ENCODE measurements at places on chromosomes 7 and 10.

DNA sequence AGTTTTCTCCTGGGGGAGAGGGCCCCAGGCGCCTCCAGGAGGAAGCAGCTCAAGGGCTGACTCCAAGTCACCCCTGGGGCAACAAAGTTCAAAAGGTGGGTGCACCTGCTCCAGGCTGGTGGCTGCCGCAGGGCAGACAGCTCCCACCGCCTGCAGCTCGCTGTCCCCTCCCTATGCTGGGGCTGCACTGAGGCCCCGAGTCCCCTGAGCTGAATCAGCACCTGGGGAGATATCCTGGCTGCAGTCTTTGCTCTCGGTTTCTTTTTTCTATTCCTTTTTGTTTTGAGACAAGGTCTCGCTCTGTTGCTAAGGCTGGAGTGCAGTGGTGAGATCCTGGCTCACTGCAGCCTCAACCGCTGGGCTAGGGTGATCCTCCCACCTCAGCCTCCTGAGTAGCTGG is 183.4 kb downstream of the DNAJB6 start:
- no peak for DNase-seq

DNA sequence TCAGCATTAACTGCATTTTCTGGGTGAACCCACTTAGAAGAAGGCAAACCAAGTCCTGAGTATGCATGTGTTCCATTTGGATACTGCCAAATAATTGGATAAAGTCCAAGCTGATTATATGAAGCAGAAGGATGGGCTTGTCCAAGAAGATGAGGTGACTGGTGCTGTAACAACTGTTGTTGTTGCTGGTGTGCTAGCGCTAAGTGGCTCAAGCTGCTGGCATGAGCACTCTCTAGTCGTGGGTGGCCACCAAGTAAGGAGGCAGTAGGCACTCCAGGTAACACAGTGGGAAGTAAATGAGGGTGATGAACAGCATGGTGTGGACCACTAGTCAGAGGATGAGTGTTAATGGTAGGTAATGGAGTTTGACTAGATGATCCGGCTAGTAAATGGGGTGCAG is 80.4 kb downstream of the NRBF2 start:
- no peak for DNase-seq

- no peak for DNase-seq
These were observed 639 bp downstream of the TSPAN13 start for GRCh38 chr7:16753932-16754855.

GRCh38 chr7:47085491-47086275 is 496.2 kb downstream of the TNS3 start:
- DNase-seq: no peak

DNA sequence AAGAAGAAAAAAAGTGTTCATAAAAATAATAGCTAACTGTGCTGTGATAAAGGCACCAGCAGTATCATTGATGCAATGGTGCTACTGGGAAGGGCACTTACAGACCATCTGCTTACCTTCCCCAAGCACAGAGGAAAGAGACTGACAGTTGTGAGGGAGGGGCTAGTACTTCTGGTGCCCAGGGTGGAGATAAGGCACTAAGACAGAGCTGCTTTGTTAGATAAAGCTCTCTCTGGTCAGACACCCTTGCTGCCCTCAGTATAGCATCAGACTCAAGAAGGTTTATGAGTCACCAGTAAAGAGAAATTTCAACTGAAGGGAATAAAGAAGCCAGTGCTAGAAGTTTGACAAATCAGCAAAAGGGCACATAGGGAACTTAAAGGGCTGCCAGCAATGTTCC is 325.6 kb downstream of the HPSE2 start:
- DNase-seq: no peak

DNA sequence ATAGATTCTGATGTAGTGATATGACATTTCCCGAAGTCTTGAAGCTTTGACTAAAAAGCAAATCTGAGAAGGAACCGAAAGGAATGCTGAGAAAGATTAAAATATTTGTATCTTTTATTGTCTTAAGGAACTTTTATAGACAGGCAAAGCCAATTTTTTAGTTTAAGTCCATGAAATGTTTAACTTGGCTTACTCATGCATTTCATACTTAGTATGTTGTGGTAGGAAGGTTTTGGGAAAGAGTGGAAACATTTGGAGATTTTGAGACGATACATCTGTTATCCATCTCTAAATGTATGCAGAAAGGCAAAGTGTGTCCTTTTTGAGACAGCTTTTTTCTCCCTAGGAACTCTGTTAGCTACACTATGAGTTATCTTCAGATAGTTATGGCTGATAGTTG is 10.1 kb downstream of the TBC1D12 start:
- DNase-seq: no peak

DNA sequence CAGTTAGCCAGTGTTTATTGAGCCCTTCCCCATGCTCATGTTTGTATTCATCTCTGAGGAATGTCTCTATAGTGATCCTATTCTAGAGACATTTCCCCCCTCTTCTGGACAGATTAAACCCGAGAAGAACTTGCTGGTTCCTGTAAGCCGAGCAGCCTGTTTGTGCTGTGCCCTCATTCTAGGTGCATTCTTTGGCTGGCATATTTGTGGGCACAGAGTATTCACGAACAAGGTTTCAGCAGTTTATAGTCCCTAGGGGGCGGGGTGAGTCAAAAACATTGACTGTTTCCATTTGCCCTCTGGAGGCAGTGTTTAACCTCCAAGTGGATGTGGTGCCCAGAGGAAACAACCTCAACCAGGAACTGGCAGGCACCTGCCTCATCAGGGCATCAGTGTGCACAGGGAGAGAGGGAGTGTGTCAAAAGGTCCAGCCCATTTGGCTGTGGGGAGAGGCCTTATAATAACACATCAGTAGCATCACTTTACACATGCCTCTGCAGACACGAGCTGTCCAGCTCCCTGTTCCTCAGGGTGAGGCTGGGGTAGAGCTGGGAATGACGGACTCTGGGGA is 273.3 kb upstream of the LRGUK start:
- DNase-seq: peak; percentile 85

DNA sequence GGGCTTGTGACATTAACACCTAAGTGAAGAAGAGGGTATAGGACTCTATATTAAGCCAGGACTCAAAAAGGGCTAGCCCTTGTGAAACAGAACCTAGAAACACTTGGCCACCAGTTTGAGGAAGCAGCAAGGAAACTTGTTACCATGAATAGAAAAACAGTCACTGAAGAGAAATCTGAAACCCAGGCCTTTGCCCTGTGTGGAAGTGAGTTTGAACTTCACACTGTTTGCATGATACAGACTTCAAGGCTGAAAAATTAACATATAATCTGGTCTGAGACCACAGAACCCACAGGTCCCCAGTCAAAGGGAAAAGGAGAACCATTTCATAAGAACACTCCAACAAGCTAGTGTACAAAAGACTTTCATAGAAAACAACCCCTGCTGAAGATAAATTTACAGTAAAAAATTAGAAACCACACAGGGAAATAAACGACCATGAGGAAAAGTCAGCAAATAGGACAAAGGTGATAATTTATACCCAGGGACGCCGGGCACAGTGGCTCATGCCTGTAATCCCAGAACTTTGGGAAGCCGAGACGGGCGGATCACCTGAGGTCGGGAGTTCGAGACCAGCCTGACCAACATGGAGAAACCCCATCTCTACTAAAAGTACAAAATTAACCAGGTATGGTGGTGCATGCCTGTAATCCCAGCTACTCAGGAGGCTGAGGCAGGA is 76.1 kb downstream of the SKIDA1 start:
- DNase-seq: no peak

- DNase-seq: no peak
These were observed 124.5 kb downstream of the POU6F2 start for GRCh38 chr7:39102234-39102633.

- DNase-seq: no peak
These were observed 6.4 kb upstream of the ZNF398 start for GRCh38 chr7:149140831-149141230.

- DNase-seq: no peak
These were observed 751.8 kb downstream of the KCNMA1 start for GRCh38 chr10:76885816-76886215.

DNA sequence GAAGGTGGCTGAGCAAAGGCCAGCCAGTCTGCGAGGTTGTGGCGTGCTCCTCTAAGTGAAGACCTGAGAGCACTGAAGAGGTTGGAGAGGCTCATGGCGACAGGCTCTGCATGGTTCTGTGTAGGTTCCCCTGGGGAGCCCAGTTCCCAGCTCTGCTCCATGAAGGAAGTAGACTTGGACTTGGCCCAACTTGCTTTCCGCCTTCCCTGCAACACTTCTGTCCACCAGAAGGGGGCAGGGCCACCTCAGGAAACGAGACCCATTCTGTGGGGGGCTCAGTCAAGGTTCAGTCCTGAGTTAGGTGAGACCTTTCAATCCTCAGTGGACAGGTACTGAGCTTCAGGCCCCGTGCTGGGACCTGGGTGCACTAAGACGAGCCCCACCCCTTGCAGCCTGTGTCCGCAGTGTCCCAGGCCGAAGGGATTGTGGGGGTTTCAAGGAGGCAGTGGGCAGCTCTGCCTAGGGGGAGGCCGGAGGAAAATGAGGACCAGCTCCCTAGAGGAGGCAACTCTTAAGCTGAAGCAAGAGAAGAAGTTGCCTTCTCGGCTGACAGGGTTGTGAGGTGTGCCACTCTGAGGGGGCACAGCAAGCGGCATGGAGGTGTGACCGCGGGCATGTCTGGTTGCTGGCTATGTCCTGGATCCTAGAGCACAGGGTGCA is 15.0 kb upstream of the PCBD1 start:
- DNase-seq: no peak

DNA sequence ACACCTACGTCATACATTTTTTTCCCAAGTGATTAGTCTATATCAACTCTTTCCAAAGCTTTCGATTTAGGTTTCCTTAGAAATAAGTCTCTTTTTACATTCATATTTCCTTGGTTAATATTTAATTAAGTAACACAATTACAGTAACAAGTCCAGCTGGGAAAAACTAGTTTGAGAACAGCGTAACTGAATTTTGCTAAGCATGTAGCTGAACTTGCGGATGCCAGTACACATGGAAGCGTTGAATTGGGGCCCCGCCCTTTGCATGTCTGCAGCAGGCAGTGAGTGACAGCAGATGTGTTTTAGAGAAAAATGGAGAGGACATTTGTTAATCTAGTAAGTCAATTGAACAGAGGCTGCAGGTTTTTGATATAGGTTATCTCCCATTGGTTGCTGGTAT is 72.5 kb downstream of the TAF3 start:
- no peak for DNase-seq

DNA sequence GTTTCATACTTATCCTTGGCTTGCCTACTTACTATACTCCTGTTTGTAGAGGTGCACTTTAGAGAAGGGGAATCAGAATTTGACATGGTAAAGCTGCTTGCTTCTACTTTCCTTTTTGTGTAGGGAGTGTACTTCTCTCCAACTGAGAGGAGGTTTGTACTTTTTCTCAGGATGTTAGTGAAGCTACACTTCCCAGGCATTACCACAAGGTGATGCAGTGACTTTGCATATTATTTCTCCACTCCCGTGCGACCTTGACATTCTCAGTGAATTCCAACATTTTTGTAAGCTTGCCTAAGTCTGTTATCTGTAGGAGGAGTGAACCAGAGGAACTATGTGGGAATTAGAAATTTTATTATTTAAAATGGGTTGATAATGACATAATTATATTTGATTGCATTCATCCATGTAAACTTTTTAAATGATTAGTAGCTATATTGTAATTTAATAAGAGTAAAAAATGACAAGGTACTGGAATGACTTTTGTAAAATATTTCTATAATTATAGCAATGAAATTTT is 5.2 kb downstream of the TAX1BP1 start:
- DNase-seq: peak; percentile 20

GRCh38 chr10:93126483-93127052 is 52.9 kb downstream of the CYP26A1 start:
- no peak for DNase-seq

DNA sequence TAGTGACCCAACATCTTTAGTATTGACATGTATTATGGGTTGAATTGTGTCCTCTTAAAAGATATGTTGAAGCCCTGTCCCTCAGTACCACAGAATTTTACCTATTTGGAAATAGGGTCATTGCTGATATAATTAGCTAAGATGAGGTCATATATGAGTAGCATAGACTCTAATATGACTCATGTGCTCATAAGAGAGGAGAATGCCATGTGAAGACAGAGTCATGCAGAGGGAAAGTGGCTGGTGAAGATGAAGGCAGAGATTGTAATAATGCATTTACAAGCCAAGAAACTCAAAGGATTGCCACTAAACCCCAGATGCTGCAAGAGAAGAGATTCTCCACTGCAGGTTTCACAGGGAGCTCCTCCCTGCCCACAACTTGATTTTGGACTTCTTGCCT is 496.4 kb downstream of the KIF20B start:
- no peak for DNase-seq

- no peak for DNase-seq
These were observed 8.2 kb upstream of the NDUFB2 start for GRCh38 chr7:140688341-140688740.

- DNase-seq: no peak
These were observed 68.9 kb downstream of the HTR7 start for GRCh38 chr10:90788968-90789367.

DNA sequence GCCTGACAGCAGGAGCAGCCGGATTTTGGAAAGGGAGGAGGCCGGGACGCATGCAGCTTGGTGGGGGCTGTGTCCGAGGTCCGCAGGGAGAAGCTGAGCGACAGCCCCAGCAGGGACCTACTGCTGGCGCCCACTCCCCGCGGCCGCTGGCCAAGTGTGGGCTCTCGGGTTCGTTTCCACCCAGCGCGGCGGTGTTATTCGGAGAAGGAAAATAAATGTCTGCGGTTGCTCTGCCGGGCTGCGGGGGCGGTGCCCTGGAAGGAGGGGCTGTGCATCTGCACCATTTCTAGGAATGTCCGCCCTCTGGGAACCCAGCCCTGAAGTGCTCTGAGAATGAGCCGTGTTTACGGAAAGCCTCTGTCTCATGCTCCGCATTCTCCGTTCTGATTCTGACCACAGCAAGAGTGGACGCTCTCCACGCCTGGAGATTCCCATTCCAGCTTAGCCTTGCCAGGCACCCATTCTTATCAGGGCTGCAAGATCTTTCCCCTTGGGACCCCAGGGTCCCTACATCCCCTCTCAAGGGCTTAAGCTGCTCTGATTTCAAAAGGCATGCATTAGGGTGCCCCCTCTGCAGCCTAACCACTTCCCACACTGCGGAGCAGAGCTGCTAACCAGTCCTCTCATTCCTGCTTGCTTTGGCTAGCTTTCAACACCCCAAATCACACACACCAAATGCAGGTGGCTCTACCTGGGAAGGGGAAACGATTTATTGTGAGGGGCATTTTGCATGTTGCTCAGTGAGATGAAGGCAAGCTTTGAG is 256.6 kb upstream of the GLI3 start:
- DNase-seq: no peak

DNA sequence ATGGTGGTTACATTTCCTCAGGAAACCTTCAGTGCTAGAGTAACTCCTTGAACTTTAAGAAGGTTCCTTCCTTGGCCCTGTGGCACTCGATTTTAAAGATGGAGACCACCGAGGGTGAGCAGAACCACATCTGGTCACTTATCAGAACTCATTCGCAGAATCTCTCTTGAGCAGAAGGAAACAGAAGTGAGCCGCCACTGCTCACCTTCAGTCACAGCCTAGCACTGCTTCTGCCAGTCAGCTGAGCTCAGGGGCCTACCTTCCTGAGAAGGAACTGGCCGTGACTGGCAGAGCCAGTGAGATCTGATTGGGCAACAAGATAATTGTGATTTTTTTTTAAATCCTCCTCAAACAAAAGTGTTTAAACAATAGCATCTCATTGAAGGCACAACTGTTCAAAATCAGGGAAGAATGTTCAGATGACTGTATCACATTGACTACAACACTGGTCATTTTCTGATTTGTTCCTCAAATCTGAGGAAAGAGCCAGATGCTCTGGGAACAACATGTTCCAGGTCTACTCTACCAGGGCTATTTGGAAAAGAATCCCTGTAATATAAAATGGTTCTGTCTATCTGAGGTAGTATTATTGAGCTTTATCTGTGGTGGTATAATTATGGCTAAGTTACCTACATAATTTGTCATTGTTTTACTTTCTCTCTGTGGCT is 2.7 kb upstream of the SYPL1 start:
- no peak for DNase-seq

Data from SW 1271 (cell line).